CD4-positive, alpha-beta T cell (primary cell): ENCODE measurements at places on chromosomes 2 and 18.

- DNase-seq = peak; percentile 96
Measured at GRCh38 chr2:86562922-86563649, at the start of gene CHMP3. TSS of gene CHMP3 (minus strand) at chr2:86563443. CDS start at chr2:86563348, 95 bp downstream.

DNA sequence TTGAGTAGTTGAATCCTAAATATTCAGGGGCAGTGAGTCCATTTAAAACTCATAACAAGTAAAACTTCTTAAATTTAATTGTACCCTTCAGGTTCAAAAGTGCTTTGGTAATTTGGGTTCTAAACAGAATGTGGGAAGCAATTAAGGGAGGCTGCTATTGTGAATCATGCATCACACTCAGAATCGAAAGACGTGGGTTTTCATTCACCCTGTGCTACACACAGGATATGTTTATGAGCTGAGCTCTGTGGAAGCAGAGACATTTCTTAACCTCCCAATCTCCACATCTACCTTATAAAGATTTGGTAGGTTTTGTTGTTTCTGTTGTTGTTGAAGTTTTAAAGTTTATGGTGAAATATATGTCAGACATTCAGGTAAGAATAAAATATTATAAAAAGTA lies 633.4 kb downstream of the DPP10 start:
- no peak for DNase-seq

- DNase-seq = no peak
Measured at GRCh38 chr2:11866358-11867335, 120.2 kb downstream of the LPIN1 start.

GRCh38 chr18:23662309-23663263 lies at the start of gene ANKRD29:
TSS of gene ANKRD29 (minus strand) at chr18:23662911. CDS start at chr18:23662730, 181 bp downstream.
- peak; percentile 25 for DNase-seq

GRCh38 chr2:46346719-46347118 lies 49.5 kb downstream of the EPAS1 start:
- no peak for DNase-seq

GRCh38 chr18:22509423-22509822 lies 91.7 kb upstream of the CTAGE1 start:
- no peak for DNase-seq

GRCh38 chr18:11380968-11381367 lies 228.4 kb upstream of the SLC35G4 start:
- DNase-seq = no peak

GRCh38 chr2:238954841-238955591 lies 107.1 kb downstream of the TWIST2 start:
- DNase-seq = no peak

GRCh38 chr18:44741085-44741484 lies 60.4 kb downstream of the SETBP1 start:
- DNase-seq = no peak

DNA sequence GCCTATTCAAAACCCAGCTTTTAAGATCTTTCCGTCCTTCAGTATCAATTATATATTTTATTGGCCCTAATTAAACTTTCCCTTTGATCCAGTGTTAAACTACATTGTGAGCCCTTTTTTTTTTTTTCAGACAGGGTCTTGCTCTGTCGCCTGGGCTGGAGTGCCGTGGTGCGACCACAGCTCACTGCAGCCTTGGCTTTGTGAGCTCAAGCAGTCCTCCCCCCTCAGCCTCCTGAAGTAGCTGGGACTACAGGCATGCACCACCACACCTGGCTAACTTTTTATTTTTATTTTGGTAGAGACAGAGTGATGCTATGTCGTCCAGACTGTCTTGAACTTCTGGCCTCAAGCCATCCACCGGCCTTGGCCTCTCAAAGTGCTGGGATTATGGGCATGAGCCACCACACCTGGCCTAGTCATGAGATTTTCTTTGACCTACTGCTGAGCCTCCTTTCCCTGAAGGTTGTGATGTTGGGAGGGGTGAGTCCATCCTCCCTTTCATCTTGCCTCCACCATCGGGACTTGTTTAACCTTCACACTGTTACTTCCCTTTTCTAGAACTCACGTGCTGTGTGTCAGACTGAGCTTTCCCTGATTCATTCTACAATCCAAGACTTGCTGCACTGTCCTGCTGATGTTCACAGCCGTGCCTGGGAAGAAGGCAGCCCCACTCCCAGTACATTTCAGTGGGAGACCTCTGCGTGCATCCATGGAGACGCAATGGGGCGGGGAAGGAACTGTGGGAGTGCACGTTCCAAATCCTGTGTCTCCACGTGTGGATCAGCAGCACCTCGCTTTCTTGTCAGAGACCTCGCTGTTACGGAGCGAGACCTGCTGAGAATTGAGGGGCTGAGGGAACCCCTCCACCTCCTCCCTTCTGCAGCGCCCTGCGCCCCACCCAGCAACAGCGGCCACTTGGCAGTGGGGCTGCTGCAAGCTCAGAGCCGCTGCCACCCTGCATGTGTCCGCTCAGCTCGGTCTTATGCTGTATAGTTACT lies 10.8 kb downstream of the OXER1 start:
- DNase-seq = peak; percentile 48

DNA sequence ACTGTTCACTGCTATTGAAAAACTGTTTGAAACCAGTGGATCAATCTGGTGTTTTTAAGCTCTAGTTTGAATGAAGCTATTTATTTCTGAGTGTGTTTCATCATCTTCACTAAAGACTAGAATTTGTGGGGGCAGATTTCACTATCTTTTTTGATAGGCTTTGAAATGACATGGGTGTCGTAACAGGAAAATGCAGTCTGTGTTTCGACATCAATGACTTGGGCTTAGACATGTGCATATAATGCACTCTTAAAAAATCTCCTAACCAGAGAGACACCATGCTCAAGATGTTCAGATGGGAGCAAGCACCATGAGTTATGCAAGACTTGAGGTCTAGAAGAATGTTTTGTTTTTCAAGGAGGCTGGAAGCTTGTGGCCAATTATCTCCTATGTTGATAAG lies 221.6 kb downstream of the GPD2 start:
- DNase-seq = no peak

DNA sequence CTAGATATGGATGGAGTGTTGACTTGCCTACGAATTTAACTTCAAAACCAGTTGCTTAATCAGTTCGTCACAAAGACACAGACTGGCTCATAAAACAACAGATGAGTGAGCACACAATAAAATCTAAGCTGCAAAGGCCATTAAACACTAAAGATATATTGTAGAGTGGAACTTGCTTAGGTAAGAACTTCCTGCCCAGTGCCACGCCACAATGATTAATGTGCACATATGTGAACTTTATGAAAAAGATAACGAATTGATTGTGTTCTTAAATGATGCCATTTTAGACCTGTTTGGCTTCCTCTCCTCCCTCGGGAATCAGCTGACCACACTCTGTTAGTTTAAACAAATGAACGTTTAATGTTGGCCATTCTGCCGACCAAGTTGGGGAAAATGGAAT lies 2031.3 kb upstream of the CELF4 start:
- DNase-seq = no peak

DNA sequence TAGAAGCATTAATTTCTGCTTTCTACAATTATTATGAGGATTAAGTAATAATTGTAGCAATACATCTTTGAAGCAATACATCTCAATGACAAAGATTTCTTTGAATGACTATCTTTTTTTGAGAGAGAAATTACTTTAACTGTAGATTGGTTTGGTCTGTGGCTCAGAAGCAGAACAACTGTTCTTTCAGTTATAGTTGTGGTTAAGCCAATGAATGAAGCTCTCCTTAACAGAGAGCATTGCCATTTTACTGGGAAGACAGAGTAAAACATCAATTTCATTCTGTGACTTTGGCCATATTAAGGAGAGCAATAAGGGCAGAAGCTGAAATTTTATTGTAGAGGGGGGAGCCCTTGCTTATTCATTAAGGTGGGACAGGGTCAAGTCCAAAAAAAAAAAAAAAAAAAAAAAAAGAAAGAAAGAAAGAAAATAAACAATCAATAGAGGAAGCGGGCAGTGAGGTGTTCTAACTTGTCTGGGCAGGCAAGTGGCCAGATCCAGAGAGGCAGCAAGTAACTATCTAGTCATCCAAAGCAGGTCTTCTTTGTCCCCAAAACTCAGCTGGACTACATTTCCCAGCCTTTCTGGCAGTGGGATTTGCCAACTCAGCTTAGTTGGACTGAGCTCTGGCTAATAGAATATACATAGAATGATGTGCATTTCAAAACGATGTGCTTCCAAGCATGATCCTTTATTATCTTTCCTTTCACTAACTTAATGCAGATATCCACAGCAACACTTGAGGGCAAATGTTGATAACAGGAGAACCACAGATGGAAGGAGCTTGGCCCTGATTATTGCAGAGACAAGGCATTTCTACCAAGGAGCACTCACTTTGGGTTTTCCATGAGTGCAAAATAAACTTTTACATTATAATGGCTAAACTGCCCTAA lies 462.7 kb upstream of the CDH20 start:
- DNase-seq = no peak

DNA sequence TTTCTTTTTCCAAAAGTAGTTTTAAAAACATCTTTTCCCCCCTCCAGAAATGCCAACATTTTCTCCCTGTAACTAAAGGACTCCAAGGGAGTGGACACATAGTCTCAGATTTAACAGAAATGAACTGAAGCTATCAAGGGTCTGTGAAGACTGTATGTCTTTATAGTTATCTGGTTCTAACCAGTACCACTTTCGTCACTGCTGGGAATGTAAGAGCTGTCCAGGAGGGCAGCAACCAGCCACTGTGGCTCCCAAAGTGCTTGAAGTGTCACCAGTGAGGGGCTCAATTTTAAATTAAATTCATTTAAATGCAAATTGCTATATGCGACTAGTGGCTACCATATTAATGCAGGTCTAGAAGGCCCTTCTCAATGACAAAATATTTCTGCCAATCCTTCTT lies 15.0 kb downstream of the RNF149 start:
- no peak for DNase-seq

- DNase-seq = no peak
Measured at GRCh38 chr2:133380991-133381390, 187.3 kb downstream of the NCKAP5 start.

- DNase-seq = no peak
Measured at GRCh38 chr2:177171418-177171865, 41.2 kb upstream of the HNRNPA3 start.

DNA sequence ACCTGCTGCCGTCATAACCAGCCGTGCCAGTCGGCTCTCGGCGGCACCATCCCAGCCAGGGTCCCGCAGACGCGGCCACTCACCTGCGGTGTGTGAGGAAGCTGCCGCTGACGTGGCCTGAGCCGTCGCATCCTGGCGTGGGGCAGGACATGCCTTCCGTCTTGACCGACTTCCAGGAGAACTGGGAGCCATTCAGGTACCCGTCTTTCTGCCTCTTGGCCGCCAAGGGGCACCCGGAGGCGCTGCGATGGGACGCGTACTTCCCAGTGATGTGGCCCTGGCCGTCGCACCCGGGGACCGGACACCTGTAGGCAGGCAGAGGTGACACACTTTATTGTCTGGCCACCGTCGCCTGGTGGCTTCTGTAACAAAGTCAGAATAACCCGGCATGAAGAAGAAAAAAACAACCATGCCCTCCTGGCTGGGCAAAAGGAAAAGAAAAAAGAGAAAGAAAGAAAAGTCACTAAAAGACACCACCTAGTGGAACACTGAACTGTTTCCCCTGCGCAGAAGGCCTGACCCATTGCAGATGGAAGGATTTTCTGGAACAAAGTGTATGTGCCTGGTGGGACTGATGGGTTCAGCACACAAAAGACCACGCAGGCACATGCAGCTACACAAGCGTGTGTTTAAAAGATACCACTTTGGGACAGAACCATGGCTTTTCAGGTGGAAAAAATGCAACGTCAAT lies 94.9 kb upstream of the PXDN start:
- no peak for DNase-seq

DNA sequence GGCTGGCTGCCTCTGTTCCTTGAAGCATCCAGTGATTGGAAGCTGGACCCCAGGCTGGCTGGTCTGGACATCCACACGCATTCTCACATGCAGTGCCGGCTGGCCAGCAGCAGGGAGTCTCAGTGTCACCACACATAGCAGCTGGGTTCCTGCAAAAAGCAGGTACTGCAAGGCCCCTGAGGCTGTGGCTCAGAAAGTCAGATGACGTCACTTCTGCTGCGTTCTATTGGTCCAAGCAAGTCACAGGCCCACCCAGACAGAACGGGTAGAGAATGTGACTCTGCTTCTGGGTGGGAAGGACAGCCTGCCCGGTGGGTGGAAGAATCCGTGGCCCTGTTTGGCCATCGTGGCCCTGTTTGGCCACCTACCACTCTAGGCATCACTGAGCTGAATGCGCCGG lies 51.3 kb upstream of the SPP2 start:
- DNase-seq = no peak

DNA sequence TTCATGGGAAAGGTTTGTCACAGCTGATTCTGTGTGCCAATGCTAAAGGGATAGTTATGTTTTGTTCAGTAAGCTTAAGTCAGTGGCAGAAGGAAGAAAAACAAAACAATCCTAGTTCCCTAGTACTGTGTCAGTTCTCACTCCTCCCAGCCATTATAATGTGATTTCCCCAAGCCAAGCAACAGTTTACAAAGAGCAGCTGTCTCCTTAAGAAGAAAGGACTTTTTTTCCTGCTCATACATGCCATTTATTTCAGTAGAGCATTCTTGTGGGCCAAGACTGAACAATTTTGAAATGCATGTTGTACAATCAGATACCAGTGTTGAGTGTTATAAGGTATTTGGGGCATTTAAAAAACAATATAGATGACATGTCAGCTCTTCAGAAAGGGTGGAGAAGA lies 52.1 kb downstream of the NEMP2 start:
- no peak for DNase-seq

GRCh38 chr18:2948038-2948437 lies 64.9 kb downstream of the LPIN2 start:
- no peak for DNase-seq

GRCh38 chr2:170878066-170878465 lies 51.0 kb upstream of the GORASP2 start:
- no peak for DNase-seq

DNA sequence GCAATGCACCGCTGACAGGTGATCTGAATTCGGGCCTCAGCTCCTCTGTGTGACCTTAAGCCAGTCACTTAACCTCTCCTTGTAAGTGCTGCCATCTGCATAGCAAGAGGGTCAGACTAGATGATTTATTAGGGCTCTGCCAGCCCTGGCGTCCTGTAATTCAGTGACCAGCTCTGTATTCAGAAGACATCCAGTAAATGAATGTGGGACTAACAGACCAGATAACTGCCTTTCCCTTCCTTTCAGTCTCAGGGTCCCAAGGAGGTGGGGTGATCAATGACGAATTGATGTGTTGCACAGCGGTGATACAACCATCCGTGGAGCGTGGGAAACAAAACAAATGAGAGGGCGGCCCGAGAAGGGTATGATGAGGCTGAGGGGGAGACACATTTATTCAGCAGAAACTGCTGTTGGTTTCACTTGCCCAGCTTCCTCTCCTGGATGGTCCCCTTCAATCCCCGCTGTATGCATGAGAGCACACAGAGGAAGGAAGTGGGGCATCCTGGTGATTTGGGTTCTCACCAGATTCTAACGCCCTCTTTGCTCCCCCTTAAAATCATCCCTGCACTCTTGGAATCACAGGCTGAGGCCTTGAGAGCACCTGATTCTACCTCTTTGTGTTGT lies 92.8 kb downstream of the VIT start:
- DNase-seq = no peak
